ENCODE measurements at places on chromosomes 3 and 15.

DNA sequence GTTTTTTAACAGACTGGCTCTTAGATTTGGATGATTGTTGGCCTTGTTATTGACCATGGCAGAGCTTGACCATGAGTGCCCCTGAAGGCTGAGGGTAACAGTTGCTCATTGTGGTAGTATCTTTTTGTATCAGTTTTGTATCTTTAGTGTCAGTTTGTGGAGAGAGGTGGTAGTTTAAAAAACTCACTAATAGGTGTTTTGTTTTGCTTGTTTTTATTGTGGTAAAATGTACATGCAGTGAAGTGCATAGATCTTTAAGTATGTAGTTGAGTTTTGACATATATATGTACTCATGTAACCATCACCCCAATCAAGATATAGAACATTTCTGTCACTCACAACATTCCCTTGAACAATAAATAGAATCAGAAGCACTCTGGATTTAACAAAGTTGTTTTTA, 9.8 kb downstream of the GMPS start:
- no peak for DNase-seq

GRCh38 chr3:196409409-196409808, 22.8 kb downstream of the UBXN7 start:
- no peak for DNase-seq

DNA sequence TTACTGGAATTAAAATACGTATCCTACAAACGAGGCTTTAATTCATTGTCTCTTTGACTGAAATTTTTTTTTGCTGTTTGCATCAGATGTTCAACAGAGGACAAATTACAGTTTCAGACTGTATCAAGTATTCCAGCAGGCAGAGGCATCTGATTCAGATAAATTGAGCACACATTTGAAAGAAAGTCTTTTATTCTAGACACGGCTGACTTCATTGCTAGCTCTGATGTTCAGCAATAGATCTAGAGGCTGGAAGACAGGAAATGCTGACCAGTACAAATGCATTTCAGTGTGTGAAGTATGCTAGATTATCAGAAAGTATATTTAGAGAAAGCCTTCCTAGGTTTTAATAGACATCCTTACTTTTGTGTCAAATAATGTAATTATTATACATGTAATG, 472.2 kb downstream of the NLGN1 start:
- no peak for DNase-seq

DNA sequence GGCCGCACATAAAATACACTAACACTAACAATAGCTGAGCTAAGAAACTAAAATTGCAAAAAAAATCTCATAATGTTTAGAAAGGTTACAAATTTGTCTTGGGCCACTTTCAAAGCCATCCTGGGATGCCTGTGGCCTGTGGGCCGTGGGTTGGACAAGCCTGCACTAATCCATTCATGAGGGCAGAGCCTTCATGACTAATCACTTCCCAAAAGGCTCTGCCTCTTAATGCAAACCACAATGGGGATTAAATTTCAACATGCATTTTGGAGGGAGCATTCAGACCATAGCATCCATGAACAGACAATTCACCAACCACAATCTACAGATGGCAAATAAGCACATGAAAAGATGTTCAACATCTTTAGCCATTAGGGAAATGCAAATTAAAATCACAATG, 128.2 kb downstream of the SUCLG2 start:
- DNase-seq: no peak

DNA sequence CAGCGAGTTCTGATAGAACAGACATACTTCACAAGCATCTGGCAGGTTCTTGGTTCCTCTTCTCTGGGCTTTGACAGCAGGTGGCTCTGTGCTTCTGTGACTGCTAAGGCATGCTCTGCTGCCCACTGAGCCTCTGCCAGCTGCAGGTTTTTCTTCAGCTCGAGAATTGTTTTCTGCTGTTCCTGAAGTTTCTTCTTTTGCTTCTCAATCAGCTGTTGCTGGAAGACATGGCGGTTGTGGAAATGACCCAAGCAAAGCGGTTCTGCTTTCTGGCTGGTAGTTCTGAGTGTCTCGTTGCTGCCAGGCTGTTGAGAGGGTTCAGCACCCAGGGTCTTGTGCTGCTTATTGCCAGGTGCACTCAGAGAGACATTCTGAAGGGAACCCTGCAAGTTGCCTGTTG, 50.8 kb downstream of the CCDC191 start:
- no peak for DNase-seq

DNA sequence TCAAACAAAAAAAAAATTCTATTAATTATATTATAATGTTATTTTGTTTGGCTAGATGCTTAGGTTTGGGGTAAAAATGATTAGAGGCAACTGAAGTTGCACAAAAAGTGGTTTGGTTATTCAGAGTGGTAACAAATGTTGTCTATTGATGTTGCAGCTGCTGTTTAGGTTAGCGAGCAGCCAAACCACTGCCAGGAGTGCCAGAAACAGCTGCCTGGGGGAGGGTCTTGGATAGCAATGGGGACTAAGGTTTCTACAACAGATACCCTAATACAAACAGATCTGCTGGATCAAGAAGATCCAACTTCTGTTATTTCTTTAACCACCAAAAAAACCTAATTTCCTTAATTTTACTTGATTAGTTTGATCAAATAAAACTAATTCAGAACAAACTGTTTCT, 26.6 kb downstream of the BTLA start:
- DNase-seq: no peak

GRCh38 chr3:14876921-14877333, 58.2 kb downstream of the FGD5 start:
- DNase-seq: no peak

DNA sequence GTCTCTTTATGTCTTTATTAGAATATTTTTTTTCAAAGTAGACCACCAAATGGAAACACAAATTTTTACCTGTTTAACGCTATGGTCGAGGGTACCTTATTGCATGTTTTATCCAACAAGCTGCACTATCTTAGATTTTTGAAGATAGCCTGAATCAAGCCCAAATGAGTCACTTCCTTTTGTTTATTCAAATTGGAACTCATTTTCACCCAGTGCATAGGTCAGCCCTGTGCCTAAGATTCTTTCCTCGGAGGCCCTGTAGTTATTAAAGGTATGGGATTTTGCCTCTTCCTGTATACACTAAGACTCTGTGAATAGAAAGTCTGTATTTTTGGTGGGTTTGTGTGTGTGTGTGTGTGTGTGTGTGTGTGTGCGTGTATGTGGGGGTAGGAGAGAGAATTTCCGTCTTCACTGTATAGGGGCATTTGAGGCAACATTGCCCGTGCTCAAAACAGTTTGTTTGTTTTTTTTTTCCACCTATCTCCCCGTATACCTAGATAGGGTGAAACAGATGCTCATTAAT, 358.0 kb upstream of the CADM2 start:
- no peak for DNase-seq

- DNase-seq: no peak
These were observed 152.2 kb downstream of the NEK11 start for GRCh38 chr3:131178710-131179375.
